ENCODE measurements at places on chromosomes 6 and 20.
A peak's percentile ranks its signal among the peaks of the same experiment; 100 is the strongest.

DNA sequence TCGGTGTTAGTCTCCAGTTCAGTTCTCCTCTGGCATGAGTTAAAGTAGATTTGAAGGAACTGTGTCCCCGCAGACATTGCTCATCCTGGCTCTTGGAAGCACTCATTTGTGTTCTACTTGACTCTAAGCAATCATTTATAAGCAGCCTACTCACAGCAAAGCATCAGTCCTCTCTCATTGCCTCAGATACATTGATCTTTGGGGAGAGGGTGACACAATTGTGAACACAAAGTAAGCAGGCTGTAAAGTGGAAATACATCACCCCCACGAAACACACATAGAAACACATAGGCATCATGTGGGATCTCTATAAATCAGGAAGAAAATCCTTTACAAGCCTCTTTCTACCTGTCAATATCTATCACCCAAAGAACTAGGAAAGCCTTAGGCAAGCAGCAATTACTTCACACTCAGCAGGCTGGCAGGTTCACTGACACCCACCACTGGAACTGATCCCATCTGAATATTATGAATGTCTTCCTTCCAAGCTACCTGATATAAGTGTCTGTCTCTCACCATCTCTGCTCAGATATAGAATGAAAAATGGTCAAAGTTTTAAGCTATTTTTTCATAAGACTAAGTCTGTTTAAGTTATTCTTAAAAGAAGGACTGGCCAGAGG lies 675.8 kb downstream of the HACE1 start:
- DNase-seq, result no peak

DNA sequence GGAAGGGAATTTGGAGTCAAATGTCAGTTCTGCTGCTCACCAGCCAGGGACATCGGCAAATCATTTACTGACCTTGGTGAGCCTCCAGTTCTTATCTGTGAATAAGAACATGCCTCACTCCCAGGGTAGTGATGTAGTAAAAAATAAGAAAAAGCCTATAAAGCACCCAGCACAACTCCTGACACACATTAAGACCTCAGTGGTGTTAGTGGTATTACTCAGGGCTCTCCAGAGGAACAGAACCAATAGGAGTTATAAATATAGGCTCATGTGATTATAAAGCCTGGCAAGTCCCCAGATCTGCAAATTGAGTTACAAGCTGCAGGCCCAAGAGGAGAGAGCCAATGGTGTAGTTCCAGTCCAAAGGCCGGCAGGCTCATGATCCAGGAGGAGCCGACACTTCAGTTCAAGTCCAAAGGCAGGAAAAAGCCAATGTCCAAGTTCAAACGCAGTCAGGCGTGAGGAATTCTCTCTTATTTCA lies 71.3 kb upstream of the EYA2 start:
- no peak for DNase-seq

DNA sequence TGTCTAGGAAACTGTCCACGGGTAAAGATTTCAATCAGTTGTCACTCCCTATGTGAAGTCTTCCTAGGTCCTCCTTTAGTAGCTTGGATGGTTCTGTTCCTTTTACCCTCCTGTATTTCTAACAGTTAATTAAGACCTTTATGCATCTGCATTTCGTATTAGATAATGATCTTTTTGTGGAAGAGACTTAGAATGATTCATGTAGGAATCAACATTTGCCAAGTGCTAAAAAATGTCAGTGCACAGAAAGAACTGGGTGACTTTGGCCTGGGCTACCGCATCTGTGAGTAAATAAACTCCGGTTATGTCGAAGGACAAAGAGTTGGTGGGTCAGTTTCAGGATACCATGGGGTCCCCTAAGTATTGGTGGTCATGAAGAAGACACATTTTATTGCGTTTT lies 918.0 kb downstream of the TFAP2A start:
- no peak for DNase-seq

DNA sequence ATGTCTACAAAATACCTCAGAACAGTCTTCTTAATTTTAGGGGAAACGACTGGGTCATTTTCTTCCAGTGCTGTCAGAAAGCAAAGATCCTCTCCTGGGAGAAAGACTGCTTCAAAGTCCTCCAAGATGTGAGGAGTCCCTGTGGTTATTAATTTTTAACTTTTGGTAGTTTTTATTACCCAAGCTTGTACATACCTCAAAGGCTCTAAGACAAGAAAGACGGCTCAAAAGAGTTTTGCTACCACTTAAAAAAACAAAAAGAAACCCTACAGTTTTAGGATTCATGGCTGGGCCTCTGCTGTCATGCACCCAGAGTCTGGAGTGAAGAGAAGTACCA lies 56.1 kb upstream of the APCDD1L start:
- DNase-seq, result no peak

DNA sequence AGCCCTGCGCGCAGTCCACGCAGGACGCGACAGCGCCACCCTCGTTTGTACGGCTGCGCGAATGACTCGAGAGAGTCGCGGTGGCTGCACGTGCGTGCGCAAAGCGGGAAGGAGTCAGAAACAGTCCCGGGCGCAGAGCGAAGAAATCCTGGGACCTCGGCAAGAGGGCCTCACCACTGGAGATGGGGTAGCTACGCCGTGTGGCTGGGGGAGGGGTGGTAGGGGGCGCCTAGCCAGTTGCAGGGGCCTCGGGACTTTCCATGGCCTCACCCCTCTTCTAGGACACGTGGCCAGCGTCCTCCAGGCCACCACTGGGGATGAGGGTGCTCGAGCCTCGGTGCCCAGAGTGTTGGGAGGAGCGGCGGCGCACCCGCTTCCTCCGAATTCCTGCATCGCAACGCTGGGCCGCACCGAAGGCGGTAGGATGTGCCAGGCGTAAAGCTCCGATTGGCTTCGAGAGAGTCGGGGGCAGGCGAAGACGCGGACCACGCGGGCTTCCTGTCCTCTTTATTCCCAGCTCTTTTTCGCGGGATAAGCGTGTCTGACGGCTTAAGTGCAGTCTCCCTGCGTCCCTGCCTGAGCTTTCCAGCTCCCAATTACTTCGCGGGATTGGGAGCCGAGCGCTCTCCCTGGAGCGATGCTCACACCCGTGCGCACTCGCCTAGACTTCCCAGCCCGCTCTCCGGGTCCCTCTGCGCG lies 38.7 kb downstream of the NCR2 start:
- no peak for DNase-seq

DNA sequence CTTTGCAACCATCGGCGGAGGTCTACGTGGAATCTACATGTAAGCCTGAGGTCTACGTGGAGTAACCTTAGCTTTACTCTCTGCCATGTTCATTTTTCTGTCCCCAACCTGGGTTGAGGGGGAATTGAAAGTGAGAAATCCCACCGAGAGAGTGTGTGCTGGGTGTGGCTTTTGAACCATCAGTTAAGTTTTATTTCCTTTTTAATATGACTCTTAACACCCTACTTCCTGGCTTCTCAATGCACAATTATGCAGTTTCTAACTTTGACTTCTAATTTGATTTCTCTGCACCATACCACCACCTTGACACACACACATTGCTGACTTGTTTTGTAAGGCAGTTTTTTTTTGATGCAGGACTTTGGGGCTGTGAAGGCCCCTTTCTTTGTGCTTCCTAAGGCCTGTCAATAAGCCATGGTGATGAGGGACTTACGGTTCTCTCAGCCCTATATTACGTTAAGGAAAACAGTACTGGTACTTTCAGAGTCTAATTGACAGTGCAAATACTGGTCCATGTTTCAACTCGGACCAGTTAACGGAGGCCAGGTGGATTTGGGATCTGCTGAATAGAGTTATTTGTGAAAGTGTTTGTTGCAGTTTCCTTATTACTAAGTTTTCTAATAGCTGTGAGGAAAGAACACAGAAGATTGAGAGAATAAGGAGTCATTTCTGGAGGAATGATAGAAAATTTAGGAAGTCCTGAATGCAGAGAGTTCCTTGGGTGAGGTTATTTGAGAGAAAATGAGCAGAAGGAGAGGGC lies 206.5 kb downstream of the JARID2 start:
- DNase-seq, result no peak

- DNase-seq, result no peak
Observed at GRCh38 chr6:47844881-47845280, 63.0 kb downstream of the OPN5 start.

GRCh38 chr20:48562586-48563116 lies 265.1 kb downstream of the PREX1 start:
- DNase-seq, result no peak

DNA sequence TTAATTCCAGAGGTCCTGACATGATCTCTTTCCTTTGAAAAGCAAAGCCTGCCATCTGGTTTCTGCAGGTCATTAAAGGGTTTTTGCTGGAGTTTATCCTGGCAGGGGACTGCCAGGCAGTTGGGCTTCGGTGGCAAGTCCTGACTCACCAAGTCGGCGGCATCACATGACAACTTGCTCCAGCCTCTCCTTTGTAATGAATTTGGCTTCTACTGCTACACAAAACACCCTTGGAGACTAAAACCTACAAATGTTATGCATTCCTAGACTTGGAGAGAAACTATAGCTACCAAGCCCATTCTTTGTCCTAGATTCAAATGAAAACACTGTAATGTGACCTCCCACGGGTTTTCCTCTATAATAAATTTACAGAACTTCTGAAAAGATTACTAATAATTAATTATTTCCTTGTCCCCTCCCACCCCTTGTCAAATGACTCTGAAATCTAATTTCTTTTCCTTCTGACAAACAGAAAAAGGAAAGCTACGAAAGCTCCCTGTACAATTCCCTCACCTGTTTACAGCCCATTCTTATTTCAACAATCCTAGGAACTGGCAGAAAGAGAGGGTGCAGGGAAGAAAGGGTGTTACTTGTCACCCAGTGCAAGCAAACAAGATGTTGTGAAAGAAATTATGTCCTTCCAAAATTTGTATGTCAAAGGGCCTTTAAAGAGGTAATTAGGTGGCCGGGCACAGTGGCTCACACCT lies 62.9 kb downstream of the QRSL1 start:
- DNase-seq, result no peak

GRCh38 chr20:45861221-45862075 lies 4.0 kb downstream of the ZSWIM3 start:
- no peak for DNase-seq

- no peak for DNase-seq
Observed at GRCh38 chr6:41302638-41303037, 16.2 kb upstream of the TREM1 start.

DNA sequence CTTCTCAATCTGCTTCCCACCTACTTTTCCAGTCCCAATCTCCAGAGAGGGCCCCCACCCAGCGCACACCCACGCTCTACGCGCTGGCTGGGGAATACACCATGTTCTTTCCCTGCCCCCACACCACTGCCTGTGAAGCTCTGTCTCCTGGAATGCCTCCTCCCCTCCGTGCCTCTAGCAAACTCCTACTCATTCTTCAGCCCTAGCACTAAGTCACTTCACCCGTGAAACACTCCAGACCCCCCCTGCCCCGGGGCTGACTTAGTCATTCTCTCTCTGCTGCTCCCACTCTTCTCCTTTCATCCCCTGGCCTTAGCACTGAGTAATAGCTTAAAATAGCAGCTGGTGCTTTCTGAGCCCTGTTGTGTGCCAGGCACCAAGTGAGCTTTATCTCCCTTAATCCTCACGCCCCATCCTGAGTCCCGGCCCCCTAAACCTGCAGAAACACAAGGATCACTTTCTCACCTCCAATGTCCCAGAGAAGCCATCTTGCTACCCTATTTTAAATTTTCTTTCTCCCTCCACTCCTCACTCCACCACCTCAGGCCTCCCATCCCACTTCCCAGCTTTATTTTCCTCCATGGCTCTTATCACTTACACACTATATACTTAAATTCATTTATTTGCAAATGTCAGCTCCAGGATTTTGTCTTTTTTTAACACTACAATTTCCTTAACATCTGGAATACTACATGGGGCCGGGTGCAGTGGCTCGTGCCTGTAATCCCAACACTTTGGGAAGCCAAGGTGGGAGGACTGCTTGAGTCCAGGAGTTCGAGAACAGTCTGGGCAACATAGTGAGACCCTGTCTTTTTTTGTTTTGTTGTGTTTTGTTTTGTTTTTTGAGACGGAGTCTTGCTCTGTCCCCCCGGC lies 6.3 kb upstream of the PARD6B start:
- DNase-seq, result peak; percentile 70
